ENCODE measurements at places on chromosomes 16 and 17. TPM values are rescaled to one million over a fixed set of nuclear protein-coding genes. Genes with fewer than 3 reads are reported as not detected.

The CACNG5 gene
- not detected for total RNA-seq

The PLEKHH3 gene
- total RNA-seq: 23.9 TPM

The HSF5 gene
- 0.17 TPM for total RNA-seq

The PMP22 gene
- 163 TPM for total RNA-seq

The PIPOX gene
- 1.4 TPM for total RNA-seq

The PRR29 gene
- total RNA-seq: 36.8 TPM
